ENCODE measurements at places on chromosomes 11 and 22.

GRCh38 chr11:62458212-62459002, 39.6 kb downstream of the SCGB1A1 start:
- no peak for DNase-seq

- no peak for DNase-seq
Measured at GRCh38 chr11:67006029-67006884, 16.7 kb upstream of the SYT12 start.

DNA sequence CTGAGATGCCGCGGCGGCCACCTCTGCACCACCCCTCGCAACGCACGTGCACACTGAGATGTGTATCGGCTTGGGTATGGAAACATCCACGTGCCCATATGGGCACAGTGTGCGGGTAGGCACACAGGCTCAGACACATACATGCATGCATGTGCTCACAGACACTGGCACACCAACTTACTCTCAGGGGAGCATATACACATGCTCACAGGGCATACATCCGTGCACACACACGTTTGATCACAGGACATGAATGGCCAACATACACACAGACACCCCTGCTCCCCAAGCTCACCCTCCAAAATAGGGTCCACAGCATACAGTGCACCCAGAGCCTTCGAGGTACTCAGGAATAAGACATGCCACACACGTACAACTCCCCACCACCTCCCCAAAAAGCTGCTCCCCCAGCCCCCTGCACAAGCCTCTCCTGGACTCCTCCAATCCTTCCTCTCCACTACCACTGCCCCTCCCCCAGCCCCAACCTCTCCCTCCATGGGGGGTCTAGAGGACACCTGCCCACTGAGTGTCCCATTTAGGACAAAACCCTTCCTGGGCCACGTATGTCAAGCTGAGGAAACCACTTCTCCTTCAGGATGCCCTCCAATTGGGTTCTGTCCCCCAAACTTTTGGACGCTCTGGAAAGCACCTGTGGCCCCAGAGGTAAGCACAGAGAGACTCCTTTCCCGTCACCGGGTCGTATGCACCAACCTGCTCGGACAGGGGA, 53.1 kb downstream of the SLC22A12 start:
- DNase-seq: no peak

DNA sequence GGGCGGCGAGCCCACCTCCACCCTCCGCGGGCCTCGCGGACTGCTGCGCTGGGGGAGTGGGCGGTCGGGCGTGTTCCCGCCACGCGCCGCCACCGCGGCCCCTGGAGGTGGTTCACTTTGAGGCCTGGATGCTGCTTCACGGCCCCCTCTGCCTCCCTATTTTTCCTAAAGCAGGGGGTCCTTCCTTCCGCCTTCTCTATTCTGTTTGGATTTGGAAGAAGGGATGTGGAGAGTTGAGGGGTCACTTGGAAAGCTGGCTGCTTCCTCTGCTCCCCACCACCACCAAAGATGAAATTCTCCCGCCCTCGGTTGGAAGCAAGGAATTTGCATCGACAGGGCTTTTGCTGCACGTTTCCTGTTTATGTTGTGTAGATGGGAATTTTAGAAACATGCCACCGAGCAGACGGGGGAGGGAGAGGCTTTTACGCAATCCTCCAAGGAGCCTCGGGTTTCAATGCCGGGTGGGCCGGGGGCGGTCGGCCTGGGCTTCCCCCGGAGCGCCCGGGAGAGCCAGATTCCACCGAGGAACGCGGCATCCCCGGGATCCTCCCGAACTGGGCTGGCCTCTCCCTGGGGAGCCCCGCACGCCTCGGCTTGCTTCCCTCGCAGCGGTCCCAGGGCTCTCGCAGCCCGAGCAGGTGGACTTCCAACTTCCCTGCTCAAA, 403 bp upstream of the SBF2 start:
- DNase-seq: no peak

DNA sequence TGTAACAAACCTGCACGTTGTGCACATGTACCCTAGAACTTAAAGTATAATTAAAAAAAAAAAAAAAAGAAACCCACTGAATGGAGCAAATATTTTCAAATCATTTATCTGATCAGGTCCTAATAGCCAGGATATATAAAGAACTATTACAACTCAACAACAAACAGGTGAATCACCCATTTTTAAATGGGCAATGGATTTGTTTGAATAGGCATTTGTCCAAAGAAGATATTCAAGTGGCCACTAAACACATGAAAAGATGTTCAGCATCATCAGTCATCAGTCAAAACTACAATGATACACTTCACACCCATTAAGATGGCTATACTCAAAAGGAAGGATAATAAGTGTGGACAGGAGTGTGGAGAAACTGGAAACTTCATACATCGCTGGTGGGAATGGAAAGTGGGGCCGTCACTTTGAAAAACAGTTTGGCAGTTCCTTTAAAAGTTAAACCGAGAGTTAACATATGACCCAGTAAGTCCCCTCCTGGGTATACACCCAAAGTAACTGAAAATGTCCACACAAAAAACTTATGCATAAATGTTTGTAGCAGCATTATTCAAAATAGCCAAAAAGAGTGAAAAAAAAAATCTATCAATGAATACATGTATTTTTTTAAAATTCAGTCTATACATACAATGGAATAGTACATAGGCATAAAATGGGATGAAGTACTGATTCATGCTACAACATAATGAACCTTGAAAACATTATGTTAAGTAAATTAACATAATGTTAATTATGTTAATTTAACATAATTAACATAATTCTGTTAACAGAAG, 53.1 kb downstream of the ARRB1 start:
- no peak for DNase-seq

- DNase-seq: no peak
Measured at GRCh38 chr22:43208703-43209522, 22.0 kb upstream of the TTLL12 start.

GRCh38 chr11:70341881-70342429, 56.4 kb upstream of the CTTN start:
- DNase-seq: no peak

GRCh38 chr11:11985016-11985715, 23.3 kb downstream of the DKK3 start:
- no peak for DNase-seq

GRCh38 chr22:40055143-40055883, 60.6 kb downstream of the FAM83F start:
- no peak for DNase-seq

- no peak for DNase-seq
Measured at GRCh38 chr11:44516688-44517507, 48.6 kb upstream of the CD82 start.

DNA sequence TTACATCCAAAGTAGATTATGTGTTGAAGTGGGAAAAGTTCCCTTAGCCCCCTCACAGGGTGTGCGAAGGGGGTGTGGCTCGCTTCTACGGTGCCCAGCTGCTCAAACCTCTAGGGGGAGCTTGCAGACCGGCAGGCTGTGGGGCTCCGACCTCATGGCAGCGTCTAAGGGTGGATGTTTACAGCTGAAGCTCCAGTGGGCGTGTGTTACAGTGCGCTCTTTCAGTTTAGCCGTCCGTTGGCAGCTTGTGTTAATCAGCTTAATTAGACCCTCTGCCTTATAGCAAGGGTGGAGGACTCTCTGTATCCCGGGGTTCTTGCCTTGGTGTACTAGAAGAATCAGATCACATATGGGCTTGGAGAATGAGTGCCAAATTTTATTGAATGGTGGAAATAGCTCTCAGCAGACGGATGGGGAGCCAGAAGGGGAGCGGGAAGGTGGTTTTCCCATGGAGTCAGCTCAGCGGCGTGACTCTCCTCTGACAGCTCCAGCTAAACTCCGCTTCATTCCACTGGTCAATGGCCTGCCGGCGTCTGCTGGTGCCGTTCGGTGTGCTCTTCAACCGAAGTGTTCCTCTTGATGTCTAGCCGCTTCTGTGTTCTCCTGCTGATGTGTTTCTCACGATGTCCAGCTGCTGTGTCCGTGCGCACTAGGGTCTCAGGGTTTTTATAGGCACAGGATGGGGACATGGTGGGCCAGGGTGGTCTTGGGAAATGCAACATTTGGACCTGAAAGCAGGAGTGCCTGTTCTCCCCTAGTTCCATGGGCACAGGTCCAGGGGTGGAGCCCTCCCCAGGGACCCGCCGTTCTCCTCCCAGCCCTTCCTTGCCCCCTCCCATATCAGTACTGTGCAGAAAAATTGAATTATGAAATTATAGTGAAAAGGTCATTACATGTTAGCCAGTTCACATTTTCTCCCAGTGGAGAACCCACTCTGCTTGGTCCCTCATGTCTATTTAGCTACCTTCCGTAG, 28.6 kb upstream of the OR10G7 start:
- peak; percentile 24 for DNase-seq

DNA sequence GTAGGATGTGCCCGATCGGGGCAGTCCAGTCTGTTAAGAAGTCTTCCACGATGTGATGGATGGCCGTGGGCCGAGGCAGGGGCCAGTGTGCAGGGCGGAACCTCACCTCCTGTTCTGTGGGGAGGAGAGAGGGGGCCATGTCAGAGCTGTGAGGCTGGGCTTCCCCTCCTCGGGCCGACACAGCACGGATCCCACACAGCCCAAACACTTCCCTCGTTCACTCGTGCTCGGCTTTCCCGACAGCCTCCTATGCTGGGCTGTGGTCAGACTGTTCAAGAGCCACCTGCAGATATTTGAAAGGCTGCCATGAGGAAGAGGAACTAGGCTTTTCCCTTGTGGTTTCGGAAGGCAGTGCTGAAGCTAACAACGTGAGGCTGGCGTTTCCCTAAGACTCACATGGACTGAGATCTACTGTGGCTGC, 12.3 kb upstream of the TXN2 start:
- DNase-seq: no peak

DNA sequence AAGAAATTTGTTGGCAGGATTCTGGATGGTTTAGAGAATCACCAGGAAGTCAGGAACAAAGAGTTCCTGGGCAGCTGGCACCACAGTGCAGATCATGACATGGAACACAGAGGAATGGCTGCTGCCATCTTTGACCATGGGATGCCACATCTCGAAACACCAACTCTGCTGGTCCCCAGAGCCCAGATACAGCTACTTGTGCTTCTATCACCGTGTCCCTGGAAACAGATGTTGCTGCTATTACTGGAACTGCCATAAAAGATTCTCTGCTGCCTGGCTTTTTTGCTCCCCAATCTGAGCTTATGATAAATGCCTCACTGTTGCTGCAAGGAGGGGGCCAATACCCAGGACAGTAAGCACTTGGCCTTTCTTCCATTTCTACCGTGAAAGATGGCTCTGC, 185.2 kb downstream of the CSNK2A3 start:
- no peak for DNase-seq

DNA sequence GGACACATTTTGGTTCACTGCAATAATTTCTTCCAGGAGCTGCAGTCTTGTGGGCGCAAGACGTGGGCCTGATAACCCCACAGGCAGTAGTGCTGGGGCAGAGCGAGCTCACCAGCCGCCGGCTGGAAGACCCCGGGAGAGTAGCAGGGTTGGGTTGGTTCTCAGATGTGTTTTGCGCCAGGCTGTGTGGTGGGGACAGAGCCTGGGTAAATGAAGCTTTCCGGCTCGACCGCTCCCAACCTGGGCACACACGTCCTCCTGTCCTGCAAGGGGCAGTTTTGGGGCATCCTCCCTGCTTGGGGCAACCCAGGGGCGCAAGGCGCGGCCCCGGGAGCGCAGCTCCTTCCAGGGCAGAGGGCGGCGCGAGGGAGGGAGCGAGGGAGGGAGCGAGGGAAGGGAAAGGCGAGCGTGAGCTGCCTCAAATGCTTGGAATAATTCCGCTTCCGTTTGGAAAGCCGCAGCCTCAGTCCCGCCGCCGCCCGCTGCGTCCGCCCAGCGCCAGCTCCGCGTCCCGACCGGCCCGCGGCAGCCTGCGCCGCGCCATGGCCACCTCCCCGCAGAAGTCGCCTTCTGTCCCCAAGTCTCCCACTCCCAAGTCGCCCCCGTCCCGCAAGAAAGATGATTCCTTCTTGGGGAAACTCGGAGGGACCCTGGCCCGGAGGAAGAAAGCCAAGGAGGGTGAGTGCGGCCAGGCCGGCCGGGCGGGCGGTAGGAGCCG, at the start of gene PARVA:
Gene PARVA (plus strand): TSS at position 466 of the 718 bp plus-strand sequence. CDS start 77 bp downstream, at position 543.
- peak; percentile 27 for DNase-seq

DNA sequence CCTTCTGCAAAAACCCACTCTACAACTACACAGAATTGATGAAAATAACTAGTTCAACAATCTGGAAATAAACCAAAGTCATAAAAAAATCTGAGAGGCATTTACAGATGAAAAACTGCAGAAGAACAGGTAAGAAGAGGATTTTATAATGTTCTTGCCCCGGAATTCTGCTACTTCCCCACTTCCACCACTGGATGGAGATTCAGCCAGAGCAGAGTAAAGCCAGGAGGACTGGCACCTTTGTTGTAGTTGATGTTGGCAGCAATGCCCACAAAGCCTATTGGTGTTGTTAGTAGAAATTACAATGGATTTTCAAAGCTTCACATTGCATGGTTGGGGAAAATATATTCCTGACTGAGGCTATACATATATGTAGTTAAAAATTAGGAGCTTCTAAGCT, 640.2 kb downstream of the LRRC4C start:
- DNase-seq: no peak

- DNase-seq: no peak
Measured at GRCh38 chr11:111698852-111699559, 67.2 kb downstream of the PPP2R1B start.

DNA sequence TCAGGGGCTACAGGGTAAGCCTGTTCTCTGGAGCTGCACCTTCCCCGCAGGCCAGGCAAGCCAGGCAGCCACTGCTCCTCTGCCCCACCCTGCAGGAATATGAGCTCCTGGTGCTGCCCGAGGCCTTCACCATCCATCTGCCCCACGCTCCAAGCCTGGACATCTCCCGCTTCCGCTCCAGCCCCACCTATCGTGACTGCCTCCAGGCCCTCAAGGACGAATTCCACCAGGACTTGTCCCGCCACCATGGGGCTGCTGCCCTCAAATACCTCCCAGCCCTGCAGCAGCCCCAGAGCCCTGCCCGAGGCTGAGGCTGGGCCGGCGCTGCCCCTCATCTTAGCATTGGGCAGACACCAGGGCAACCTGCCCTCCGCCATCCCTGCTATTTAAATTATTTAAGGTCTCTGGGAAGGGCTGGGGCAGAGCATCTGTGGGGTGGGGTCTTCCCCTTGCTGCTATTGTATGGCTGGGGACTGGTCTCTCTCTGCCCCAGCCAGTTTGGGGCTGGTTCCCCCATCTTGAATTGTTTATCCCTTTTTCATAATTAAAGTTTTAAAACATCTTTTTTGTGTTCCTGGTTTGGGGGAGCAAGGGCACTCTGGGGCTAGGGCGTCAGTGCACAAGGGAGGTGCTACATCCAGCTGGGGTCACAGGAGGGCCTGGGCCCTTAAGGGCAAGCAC, 6.2 kb downstream of the LARGE2 start:
- DNase-seq: no peak

DNA sequence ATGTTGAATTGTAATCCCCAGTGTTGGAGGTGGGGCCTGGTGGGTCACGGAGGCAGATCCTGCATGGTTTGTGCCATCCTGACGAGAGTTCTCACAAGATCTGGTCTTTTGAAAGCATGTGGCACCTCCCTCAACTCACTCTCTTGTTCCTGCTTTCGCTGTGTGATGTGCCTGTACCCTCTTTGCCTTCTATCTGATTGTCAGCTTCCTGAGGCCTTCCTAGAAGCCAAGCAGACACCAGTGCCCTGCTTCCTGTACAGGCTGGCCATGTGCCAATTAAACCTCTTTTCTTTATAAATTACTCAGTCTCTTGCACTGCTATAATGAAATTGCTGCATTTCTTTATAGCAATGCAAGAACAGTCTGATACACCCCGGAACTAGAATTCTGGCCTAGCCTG, 13.1 kb downstream of the PTPN5 start:
- DNase-seq: no peak

- no peak for DNase-seq
Measured at GRCh38 chr11:47376525-47377371, 1.6 kb downstream of the SPI1 start.

GRCh38 chr11:122758974-122759373, 79.3 kb upstream of the CRTAM start:
- no peak for DNase-seq
